ENCODE measurements at places on chromosomes 12 and 14.

DNA sequence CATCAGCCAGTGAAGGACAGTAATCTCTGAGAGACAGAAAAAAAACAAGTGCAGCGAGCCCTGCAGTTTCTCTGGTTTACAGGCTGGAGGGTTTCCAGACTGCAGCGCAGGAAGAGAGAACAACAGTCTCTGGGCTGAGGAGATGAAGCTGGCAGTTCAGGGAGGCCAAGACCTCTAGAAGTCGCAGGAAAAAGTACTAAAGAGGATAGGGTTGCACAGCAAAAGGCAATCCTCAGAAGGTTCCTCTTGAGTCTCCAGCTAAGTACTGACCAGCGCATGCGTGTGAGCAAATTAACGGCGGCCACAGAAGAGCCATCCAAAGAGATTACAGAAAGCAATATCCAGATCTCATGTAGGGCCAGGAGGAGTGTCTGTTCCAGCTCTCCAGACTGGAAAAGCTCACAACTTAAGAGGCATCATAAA, 12.2 kb upstream of the CCDC60 start:
- DNase-seq, result no peak

DNA sequence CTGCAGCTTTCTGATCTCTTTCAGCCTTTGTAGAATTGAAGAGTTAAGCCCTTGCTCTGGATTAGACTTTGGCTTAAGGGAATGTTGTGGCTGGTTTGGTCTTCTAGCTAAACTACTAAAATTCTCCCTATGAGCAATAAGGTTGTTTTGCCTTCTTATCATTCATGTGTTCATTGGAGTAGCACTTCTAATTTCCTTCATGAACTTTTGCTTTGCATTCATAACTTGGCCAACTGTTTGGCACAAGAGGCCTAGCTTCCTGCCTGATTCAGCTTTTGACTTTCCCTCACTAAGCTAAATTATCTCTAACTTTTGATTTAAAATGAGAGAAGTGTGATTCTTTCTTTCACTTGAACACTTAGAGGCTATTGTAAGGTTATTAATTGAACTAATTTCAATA, 384.3 kb downstream of the RAD51B start:
- no peak for DNase-seq

DNA sequence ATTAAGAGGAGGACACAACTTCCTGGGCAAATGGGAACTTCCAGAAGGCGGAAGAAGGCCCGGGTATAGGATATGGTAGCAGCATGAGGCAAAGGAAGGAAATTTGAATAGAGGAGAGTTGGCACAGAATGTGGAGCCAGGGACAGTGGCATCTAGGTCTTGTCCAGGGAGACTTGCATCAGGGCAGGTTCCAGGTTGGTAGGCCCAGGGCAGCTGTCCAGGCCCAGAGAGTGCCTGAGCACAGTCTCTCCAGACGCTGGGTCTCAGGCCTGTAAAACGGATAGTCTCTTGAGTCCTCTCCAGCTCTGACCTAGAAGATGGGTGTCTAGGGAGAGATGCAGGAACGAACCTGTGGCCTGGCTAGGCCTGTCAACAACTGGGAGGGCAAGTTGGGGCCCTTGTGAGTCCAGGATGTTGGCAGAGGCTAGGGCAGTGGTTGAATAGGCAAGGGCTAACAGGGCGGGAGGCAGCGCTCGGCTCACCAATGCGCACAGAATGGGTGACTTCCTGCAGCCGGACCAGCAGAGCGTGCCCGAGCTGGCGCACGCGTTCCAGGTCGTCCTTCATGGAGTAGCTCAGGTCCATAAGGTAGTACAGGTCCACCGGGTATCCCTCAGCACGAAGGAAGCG, 9.9 kb downstream of the ITGB7 start:
- DNase-seq, result no peak

- DNase-seq, result no peak
Observed at GRCh38 chr12:125284945-125285685, 219.9 kb downstream of the AACS start.

GRCh38 chr14:54727929-54728328, 161.0 kb downstream of the SAMD4A start:
- no peak for DNase-seq

DNA sequence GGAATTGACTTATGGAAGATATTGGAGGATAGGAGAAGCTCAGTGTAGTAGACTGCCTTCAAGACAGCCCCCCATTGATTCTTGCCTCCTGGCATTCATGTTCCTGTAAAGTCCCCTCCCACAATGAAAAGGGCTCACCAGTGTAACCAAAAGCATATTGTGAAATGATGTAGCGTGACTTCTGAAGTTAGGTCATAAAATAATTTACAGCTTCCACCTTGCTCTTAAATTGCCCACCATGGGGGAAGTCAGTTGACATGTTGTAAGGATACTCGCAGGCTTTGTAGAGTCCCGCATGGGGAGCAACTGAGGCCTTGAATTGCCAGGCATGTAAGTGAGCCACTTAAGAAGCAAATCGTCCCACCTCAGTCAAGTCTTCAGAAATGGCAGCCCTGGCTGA, 25.1 kb downstream of the GTSF1 start:
- no peak for DNase-seq

GRCh38 chr14:100041271-100041670, 24.0 kb upstream of the EVL start:
- no peak for DNase-seq

DNA sequence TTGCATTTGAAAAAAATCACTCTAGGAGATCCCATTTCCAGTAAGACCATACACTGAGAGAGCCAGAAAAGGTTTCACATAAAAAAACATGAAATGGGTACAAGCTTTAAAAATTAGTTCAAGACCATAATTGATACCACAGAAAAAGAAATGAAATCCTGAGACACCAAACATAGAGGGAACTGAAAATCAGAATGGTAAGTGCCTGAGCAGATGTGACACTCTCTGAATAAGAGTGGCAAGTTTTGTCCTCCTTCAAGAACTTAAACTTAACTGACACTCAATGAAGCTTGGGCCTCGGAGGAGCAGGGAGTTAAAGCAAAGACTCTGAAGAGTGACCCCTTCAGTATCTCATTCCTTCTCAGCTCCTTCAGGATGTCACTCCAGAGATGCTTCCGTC, 23.2 kb upstream of the PTGDR start:
- DNase-seq, result no peak

GRCh38 chr12:87804386-87804785, 224.8 kb downstream of the C12orf50 start:
- DNase-seq, result no peak

DNA sequence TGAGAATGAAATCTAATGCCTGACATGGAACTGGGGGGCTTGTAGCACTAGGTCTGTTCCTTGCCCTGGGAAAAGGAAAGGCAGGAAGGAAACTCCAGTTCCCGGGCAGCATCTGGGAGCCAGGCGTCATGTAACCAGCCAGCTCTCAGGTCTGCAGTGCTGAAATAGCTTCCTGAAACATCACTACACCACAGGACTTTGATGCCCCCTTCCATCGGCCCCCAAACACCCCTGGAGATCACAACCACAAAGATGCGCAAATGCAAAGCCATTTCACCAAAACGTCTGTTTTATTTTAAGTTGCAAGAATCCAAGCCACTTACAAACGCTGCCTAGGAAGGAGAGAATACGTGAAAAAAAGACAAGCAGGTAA, 40.9 kb downstream of the KCTD10 start:
- DNase-seq, result no peak

DNA sequence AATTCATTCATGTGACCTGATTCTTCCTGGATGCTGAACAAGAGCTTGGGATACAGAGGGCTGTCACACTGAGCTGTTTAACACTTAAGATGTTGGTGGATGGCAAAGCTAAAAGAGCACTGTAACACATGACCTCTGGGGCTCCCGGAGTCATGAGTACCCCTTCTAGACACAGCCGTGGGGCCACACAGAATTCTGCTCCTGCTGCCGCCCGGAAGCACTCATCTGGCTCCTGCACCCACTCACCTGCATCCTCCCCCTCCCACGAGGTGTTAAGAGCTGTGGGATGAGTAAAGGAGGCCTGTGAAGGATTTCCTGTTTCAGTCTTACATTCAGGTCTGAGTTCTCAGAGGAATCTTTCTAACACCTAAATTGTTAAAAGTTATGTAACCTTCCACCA, 78.0 kb upstream of the SSTR1 start:
- DNase-seq, result no peak

- no peak for DNase-seq
Observed at GRCh38 chr12:89390802-89391673, 38.7 kb upstream of the DUSP6 start.

GRCh38 chr14:105476831-105477659, 2.4 kb downstream of the CRIP2 start:
- DNase-seq, result no peak

All from stimulated activated CD4-positive, alpha-beta T cell treated with anti-CD3 and anti-CD28 coated beads, Interleukin-12 subunit alpha, Interleukin-12 subunit beta, amount 100 ng/mL, for 24 hours (primary cell).